AG10803 (cell line): ENCODE measurements at places on chromosomes 3 and 15.
A peak's percentile ranks its signal among the peaks of the same experiment; 100 is the strongest.

DNA sequence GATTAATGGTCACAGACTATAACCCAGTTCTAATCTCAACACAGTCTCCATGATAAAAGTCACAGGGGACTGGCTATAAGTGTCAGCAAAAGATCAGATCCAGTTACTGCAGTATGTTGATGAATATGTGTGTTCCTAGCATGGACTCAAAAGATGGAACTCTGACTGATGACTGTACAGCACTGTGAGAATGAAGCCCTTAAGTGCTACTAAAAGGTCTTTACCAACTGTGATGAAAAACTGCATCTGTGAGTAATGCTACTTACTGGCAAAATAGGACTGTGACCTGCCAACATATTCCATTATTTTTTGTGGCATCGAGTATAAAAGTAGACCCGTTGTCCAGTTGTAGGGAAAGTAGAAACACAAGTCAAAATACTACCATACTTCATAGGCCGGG lies 284.2 kb downstream of the ROBO2 start:
- DNase-seq = peak; percentile 39

- no peak for DNase-seq
These were observed 39.6 kb downstream of the RAB11A start for GRCh38 chr15:65908876-65909275.

- DNase-seq = peak; percentile 85
These were observed 17.9 kb upstream of the ABI3BP start for GRCh38 chr3:101011136-101011535.

- DNase-seq = no peak
These were observed 205.6 kb downstream of the IL20RB start for GRCh38 chr3:137163241-137163871.
